NCI-H1417 treated with DMSO at 0.1 percent for 48 hours (cell line): ENCODE measurements at places on chromosomes 16 and 17.

- no peak for DNase-seq
Observed at GRCh38 chr16:35506898-35507194, 2047.4 kb downstream of the TP53TG3F start.

DNA sequence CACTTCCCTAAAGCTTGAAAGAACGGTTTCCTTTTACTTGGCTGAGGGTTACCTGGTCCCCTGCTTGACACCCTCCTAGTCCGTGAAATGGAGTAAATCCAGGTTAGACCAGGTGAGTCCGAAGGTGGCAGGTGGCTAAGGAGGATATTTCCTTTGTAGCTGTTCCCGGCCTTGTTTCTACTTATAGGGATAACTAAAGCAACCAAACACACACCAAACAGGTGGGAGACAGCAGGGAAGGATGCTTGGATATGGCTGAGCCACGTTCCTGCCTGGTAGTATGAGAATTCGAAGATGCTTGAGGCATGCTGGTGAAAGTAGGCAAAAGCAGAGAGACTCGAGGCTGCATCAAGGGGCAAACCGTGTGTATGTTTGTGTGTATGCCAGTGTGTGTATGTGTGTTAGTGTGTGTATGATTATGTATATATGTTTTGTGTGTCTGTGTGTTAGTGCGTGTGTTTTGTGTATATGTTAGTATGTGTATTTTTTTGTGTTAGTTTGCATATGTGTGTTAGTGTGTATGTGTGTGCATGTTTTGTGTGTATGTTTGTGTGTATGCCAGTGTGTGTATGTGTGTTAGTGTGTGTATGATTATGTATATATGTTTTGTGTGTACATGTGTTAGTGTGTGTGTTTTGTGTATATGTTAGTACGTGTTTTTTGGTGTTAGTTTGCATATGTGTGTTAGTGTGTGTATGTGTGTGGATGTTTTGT, 28.9 kb downstream of the RBFOX1 start:
- no peak for DNase-seq

DNA sequence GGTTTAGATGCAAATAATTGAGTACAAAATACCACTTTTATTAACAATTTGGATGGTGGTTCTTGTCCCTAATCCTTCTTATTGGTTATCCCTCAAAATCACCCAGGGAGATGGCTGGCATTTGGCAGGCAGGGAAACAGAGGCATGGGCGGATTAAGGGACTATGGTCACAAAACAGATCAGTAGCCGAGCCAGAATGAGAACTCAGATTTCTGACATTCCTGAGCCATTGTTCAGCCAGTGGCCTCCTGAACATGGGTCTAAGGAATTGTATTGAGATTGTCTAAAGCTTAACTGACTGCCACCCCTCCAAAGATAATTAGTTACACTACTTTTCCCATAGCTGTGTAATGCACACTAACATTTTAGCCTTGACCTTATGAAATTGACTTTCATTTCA, 88.4 kb downstream of the CHD9NB start:
- DNase-seq, result no peak

GRCh38 chr16:47643323-47644000, 182.3 kb downstream of the PHKB start:
- no peak for DNase-seq

- DNase-seq, result peak; percentile 80
Observed at GRCh38 chr17:7887038-7887481, 1.5 kb upstream of the CHD3 start.
